ENCODE measurements at places on chromosomes 12 and 14.

DNA sequence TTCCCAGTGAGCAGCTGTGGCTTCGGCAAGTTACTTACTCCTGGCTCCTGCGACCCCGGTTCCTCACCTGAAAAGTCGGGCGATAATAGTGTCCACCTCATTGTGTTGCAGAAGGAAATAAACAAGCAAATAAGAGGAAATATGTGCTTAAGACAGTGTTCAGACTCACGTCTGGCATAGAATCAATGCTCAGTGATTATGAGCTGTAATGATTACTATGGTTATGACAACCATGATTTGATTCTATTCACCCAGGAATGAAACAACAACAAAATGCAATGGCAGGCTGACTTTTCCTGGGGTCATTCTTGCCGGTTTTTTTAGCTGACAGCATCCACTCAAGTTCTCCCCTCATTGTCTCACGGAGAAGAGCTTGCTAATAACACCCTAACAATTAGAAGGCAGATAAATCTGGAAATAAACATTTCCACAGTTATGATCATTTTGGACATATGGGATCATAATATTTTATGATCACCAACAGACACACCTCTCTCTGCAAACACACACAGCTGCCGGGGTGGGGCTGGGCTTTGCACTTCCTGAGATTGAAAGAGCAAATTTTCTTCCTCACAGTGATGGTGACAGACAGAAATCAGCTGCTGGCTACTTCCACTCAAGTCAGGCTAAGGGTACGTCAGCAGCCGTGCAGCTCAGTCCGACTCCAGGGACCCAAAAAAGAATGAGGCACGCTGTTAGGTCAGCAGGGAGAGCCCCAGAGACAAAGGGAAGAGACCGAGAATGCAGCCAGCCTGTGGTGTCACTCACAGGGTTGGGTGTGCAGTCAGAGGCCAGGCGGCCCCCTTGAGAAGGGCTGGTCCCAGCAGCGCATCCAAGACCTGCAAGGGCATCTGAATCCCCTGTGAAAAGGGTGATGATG is 158.0 kb downstream of the RIMBP2 start:
- no peak for DNase-seq

DNA sequence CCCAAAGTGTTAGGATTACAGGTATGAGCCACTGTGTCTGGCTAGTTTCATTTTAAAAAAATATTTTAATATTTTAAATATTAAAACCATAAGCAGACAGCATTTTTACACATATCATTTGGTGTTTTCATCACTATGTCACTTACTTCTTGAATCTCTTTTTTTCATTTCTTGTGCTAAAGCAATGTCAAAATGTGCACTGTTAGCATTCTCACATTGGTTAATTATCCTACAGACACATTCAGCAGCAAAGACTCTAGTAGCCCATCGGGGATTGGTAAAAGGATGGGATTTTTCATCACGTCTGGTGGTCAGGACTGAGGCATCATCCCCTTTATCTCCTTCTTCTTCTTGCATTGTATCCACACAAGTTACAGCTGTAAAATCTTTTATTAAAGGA is 96.9 kb downstream of the HEATR5A start:
- DNase-seq = no peak

DNA sequence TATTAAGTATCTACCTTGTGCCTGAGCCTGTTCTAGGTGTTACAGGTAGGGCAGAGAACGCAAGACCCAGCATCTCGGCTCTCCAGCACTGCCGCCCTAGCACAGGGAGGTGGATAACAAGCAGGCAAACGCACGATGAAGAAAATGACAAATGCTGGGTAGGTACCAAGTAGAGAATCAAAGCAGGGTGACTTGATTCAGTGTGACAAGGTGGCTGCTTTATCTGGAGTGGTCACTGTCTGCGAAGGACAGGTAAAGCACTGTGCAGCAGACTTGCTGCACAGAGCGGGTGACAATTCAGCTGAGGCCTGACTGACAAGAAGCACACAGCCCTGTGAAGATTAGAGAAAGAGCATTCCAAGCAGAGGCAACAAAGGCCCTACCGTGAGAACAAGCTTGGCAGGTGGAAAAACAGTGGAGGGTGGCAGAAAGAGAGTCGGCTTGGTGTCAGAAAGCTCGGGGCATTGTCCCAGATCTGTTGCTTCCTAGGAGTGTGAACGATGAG is 12.9 kb downstream of the PRKCH start:
- no peak for DNase-seq

DNA sequence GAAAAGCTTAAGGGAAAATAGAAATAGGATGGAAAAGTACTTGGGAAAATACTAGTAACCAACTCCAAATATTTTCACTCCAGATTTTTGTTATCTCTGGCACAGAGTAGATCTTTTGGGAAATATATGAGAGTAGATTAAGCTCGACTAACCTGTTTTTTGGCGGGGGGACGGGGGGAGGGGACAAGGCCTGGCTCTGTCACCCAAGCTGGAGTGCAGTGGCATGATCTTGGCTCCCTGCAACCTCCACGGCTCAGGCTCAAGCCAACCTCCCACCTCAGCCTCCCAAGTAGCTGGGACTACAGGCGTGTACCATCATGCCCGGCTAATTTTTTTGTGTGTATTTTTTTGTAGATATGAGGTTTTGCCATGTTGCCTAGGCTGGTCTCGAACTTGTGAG is 4.8 kb downstream of the DHRS7 start:
- no peak for DNase-seq

- DNase-seq = no peak
Measured at GRCh38 chr14:77804592-77804991, 4.7 kb downstream of the ADCK1 start.

GRCh38 chr12:76719171-76720041 is 44.5 kb upstream of the ZDHHC17 start:
- DNase-seq = no peak

DNA sequence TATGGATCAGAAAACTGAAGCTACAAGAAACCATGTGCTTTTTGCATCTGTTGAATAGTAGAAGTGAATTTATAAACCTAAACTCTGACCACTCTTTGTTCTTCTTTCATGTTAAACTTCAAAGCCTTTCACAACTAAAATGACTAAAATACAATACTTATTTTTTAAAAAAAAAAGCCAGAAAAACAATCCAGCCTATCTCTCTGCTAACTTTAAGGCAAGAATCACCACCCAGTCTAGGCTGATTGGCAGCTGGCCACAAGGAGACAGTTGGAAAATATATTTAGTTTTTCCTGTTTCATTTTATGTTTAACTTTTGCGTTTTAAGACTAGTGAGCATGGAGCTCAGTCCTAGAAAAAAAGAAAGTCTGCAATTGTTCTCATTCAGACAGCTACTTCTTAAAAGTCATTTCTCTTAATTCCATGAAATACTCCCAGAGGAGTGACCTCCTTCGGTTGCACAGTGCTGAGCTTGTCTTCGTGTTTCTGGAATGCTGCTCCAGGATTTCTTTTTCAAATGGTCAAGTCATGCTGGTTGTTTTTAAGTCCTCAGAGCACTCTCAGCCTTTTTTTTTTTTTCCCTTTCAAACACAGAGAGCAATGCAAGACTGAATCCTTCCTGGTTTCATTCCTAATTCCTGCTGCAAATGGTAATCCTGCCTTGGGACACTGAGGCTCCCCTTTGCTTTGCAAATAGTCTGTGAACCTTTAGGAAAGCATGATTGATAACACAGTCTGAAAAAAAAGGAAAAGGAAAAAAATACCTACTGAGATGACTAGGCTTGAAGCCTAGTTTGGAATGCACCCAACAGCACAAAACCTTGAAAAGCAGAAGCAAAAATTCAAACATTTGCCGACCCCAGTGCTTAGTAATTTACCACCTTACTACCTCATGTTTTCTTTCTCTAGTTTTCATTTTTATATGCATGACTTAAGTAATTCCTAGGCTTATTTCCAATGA is 233.3 kb upstream of the DAAM1 start:
- no peak for DNase-seq
